ENCODE measurements at places on chromosomes 3 and 15.

DNA sequence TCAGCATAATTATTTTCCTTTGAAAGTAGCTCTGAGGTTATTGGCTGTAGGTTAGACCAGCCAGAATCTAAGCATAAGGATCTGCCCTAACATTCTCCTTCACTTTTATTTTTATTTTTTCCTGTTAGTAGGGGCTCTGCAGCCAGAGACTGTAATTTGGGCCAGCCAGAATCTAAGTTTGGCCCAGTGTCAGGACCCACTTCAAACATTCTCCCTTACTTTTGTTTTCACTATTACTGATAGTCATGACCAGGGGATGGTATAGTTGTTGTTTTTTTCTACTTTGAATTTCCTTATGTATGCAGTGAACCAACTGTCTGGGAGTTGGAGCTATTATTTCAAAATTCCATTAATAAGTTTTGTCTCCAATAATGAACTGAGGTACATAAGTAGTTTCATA lies 121.0 kb upstream of the MBNL1 start:
- no peak for DNase-seq

GRCh38 chr3:43388915-43389314 lies 102.6 kb downstream of the SNRK start:
- DNase-seq = no peak

GRCh38 chr3:113534365-113534764 lies 2.0 kb downstream of the SIDT1 start:
- DNase-seq = peak; percentile 33

- no peak for DNase-seq
Measured at GRCh38 chr3:99529265-99529664, 109.1 kb upstream of the COL8A1 start.

DNA sequence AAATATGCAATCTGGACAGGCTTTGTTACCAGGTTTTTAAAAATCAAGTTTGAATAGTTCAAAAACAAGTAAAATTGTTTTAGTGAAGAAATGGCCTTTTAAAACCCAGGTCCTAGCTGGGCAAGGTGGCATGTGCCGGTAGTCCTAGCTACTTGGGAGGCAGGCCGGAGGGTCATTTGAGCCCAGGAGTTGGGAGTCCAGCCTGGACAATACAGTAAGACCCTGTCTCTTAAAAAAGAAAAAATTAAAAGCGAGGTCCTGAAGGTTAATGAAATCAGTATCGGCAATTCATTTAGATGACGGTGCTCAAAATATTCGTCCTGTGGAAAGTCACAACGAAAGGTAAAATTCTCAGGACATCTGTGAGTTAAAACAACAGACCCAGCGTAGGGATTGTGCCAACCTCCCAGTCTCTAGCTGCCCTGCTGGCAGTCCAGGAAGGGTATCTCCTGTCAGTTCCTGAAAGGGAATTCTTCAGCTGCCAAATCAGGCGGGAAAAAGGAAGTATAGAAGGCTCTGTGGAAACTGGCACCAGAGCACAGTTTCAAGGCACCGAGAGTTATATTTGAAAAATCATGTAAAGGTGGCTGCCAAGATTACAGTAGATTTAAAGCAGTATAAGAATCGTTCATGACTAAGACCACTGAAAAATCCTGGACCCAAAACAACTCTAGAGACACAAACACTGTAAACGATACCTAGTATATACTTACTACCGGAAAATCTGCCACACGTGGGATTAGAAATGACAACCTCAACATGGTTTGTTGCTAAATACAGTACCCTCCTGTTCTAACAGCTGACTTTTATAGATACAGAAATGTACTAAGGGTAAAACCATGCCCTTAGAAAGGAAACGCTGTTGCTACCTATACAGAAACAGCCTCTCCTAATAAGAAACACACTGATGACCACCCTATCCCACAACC lies 1.2 kb upstream of the ABHD17C start:
- DNase-seq = no peak

GRCh38 chr15:81373775-81374395 lies at the start of gene TMC3:
Gene TMC3, minus strand, starts transcription at chr15:81374213. Its CDS starts 136 bp downstream, at chr15:81374077.
- no peak for DNase-seq

- DNase-seq = no peak
Measured at GRCh38 chr3:71393093-71393492, 190.4 kb downstream of the FOXP1 start.

DNA sequence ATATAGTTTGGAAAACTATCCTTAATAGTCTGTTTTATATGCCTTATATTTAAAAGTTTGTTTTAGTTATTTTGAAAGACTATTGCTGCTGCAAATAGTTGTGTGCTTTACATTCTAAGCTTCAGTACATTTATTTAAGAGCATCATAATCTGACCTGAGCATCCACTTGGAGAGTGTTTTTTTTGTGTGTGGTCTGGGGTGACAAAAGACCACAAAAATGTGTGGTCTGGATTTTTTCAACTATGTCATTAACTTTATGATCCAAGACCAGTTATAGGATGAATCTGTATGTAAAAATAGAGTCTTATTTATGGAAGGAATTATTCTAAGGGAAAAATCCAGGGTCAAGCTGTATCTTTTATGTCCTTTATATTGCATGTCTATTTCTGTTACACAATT lies 77.4 kb downstream of the SLTM start:
- DNase-seq = no peak

- DNase-seq = no peak
Measured at GRCh38 chr3:16896820-16897219, 12.1 kb downstream of the PLCL2 start.

DNA sequence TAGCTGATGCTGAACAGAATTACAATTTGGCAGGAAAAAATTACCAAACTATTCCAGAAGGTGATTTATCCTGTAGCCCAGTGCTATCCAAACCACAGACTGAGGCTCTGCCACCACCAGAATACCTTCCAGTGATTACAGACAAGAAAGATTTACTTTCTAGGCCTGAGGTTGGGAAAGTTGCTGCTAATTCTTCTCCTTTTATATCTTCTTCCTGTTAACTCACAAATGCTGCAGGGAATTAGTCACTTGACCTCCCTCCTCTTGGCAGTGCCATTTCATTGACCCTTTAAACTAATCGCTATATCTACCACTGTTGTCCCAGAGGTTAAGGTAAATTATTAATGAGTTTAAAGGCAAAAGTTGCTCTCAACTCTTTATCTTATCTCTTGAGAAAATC lies 118.4 kb downstream of the CTNNB1 start:
- DNase-seq = no peak

DNA sequence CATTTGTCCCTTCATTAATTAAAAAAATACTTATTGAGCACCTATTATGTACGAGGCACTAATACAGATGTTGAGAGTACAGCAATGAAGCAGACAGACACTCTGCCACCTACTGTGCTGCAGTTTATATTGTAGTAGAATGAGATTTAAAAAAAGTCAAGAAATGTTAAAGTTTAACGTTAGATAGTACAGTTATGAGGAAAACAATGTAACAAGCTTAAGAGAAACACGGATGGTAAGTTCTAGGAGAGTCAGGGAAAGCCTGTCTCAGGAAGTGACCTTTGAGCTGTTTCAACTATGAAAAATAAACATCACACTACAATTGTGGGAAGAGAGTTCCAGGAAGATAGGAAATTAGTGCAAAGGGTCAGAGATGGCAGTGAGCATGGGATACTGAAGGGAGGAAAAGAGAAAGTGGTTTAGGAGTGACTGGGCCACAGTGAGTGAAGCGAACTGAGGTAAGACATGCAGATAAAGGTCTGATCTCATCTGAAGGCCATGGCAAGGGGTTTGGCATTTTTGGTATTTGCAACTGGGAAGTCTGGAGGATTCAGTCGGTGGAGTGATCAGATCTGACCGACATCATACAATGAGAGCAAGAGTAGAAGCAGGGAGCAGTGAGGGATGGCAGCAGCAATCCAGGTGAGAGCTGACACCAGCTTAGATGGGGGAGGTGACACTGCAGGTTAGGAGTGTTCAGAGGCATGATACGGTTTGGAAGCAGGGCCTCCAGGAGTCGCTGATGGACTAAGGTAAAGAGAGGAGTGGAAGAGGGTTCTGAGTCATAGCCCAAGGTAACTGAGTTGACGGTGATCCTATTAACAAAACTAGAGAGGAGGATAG lies 28.5 kb downstream of the PLSCR4 start:
- DNase-seq = no peak

GRCh38 chr3:13563911-13564310 lies 15.0 kb downstream of the FBLN2 start:
- no peak for DNase-seq

DNA sequence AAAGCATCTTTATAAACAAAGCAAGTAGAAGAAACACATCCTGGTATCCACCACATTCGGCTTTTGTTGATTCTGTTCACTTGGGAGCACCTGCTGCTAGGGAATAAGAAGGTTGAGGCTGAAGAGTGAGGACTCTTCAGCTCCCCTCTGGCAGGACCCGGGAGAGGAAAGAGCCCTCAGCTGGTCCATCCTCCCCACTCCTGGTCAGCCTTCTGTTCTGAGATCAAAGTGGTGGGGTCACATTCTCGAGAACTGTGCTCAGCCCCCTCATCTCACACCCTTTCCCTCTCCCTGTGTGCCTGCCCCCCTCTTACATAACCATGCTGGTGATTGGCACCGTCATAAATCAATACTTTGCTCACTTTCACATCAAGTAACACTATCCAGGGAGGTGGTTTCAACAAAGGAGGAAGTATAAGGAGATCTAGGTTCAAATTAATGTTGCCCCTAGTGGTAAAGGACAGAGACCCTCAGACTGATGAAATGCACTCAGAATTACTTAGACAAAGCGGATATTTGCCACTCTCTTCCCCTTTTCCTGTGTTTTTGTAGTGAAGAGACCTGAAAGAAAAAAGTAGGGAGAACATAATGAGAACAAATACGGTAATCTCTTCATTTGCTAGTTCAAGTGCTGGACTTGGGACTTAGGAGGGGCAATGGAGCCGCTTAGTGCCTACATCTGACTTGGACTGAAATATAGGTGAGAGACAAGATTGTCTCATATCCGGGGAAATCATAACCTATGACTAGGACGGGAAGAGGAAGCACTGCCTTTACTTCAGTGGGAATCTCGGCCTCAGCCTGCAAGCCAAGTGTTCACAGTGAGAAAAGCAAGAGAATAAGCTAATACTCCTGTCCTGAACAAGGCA lies at the start of gene NR1I2:
Gene NR1I2, plus strand, starts transcription at position 772 of the 869 bp plus-strand sequence.
- DNase-seq = no peak

DNA sequence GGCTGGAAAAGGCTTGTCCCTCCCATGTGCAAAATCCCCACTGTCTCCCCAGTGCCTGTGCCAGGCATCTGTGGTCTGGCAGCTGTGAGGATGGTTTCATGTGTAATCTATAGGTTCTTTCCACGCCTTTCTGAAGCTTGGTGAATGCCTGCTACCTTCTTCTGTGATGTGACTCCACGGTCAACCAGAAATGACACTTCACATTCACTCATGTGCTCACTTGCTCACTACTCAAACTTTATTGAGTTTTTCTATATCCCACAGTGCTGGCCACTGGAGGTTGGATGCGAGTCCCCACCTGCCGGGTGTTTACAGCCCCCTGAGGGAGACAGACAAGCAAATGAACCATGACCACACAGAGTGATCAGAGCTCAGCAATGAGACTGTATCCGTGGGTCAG lies 27.9 kb upstream of the TLE3 start:
- DNase-seq = no peak

DNA sequence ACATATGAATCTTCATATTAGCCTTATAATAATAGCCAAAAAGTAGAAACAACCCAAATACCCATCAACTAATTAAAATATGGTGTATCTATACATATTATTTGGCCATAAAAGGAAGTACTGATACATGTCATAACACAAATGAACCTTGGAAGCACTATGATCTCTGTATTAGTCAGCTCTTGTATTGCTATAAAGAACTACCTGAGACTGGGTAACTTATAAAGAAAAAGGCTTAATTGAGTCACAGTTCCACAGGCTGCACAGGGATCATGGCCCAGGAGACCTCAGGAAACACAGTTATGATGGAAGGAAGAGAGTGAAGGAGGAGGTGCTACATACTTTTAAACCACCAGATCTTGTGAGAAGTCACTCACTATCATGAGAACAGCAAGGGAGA lies 16.0 kb upstream of the CCR2 start:
- DNase-seq = no peak
